A673 (cell line): ENCODE measurements at places on chromosomes 1 and 21. TPM values are rescaled to one million over a fixed set of nuclear protein-coding genes. Genes with fewer than 3 reads are reported as not detected.

DNA sequence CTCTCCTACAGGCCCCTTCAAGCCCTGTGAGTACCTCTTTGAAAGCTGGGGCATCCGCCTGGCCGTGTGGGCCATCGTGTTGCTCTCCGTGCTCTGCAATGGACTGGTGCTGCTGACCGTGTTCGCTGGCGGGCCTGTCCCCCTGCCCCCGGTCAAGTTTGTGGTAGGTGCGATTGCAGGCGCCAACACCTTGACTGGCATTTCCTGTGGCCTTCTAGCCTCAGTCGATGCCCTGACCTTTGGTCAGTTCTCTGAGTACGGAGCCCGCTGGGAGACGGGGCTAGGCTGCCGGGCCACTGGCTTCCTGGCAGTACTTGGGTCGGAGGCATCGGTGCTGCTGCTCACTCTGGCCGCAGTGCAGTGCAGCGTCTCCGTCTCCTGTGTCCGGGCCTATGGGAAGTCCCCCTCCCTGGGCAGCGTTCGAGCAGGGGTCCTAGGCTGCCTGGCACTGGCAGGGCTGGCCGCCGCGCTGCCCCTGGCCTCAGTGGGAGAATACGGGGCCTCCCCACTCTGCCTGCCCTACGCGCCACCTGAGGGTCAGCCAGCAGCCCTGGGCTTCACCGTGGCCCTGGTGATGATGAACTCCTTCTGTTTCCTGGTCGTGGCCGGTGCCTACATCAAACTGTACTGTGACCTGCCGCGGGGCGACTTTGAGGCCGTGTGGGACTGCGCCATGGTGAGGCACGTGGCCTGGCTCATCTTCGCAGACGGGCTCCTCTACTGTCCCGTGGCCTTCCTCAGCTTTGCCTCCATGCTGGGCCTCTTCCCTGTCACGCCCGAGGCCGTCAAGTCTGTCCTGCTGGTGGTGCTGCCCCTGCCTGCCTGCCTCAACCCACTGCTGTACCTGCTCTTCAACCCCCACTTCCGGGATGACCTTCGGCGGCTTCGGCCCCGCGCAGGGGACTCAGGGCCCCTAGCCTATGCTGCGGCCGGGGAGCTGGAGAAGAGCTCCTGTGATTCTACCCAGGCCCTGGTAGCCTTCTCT is 23.5 kb downstream of the UBE2T start:
- H3K27me3 ChIP-seq: no peaks in the 10 kb centered on the region
- no peaks in the 10 kb centered on the region for H3K4me1 ChIP-seq
- no peak overlapping the region for H3K27ac ChIP-seq
- H3K4me3 ChIP-seq: no peak overlapping the region

DNA sequence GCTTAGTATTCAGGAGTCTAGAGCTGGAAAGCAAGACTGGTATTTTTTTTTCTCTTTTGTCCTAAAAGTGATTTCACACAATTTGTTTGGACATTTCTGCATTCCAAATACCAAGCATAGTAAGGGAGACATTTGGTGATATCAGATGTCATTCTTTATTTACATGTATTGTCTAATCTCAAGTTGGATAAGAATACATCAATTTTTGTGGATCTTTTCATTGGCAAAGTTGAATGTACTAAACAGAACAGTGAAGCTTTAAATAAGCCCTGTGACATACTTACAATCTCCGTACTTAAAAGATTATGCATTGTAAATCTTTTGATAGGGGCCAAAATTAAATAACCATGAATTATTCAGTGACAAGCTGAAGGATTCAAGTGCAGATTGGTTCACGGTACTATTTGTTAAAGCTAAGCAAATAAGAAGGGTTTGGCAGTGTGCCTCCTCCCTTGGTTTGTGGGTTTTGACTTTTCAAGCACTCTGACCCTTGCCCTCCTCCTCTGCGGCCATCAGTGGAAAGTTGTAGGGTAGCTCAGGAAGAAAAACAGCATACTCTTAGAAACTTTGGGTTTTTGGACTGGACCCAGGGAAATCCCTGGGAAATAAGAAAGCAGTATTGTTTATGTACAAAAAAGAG is 663.7 kb downstream of the ADGRL2 start:
- no peaks in the 10 kb centered on the region for H3K27me3 ChIP-seq
- H3K36me3 ChIP-seq: no peaks in the 10 kb centered on the region
- no peak overlapping the region for H3K4me3 ChIP-seq
- DNase-seq: peak; percentile 32
- no peak overlapping the region for H3K27ac ChIP-seq

- H3K4me1 ChIP-seq: no peaks in the 10 kb centered on the region
- peak; percentile 41 for DNase-seq
Measured at GRCh38 chr1:238252033-238252802, 361.5 kb upstream of the ZP4 start.

- H3K27me3 ChIP-seq: no peaks in the 10 kb centered on the region
- H3K4me3 ChIP-seq: no peak overlapping the region
- no peaks in the 10 kb centered on the region for H3K36me3 ChIP-seq
- no peak for DNase-seq
- no peaks in the 10 kb centered on the region for H3K4me1 ChIP-seq
Measured at GRCh38 chr1:30414086-30414850, 309.1 kb downstream of the MATN1 start.

GRCh38 chr1:36099681-36100341 is 11.1 kb downstream of the ADPRS start:
- H3K27ac ChIP-seq: no peak overlapping the region
- peaks cover 14% of the 10 kb centered on the region for H3K36me3 ChIP-seq
- peaks cover 7% of the 10 kb centered on the region for H3K4me1 ChIP-seq
- H3K27me3 ChIP-seq: no peaks in the 10 kb centered on the region

MACO1 gene
- 20.1 and 22.9 TPM in 2 replicates for total RNA-seq

- H3K4me1 ChIP-seq: no peaks in the 10 kb centered on the region
- H3K36me3 ChIP-seq: no peaks in the 10 kb centered on the region
- no peaks in the 10 kb centered on the region for H3K27me3 ChIP-seq
- H3K4me3 ChIP-seq: no peak overlapping the region
- H3K27ac ChIP-seq: no peak overlapping the region
Measured at GRCh38 chr1:71823708-71824305, 458.5 kb downstream of the NEGR1 start.
